ENCODE measurements at places on chromosomes 4 and X. TPM values are rescaled to one million over a fixed set of nuclear protein-coding genes. Genes with fewer than 3 reads are reported as not detected.
A peak's percentile ranks its signal among the peaks of the same experiment; 100 is the strongest.

The FREM3 gene
- 0.09 TPM for polyA plus RNA-seq

- no peak for DNase-seq
Measured at GRCh38 chr4:174383783-174384182, 100.1 kb downstream of the CEP44 start.

GRCh38 chr4:145936997-145937901 lies 1.4 kb downstream of the ZNF827 start:
- peak; percentile 67 for DNase-seq

DNA sequence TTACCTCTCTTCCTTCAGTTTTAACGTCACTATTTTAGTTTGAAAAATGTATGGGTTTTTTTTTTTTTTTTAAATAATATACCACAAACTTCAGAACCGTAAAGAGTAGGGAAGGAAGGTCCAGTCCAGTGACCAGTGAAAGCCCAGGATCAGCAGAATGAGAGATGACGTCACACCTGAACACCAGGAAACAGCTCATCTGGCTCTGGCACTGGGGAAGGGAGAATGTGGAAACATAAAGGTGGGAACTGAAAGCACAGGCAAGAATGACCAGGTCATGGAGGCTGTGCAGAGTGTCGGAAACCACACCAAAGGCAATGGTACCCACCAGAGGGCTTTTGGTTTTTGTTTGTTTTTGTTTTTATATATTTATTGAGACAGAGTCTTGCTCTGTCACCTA lies 141.2 kb downstream of the DHX15 start:
- no peak for DNase-seq

- no peak for DNase-seq
Measured at GRCh38 chrX:104469771-104470170, 96.2 kb upstream of the IL1RAPL2 start.

DNA sequence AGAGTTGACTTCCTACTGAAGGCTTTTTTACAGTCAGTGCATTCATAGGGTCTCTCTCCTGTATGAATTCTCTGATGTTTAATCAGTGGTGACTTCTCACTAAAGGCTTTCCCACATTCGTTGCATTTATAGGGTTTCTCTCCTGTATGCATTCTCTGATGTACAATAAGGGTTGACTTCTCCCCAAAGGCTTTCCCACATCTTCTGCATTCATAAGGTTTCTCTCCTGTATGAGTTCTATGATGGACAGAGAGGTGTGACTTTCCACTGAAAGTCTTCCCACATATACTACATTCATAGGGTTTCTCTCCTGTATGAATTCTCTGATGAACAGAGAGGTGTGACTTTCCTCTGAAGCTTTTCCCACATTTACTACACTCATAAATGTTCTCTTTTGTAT lies 45.2 kb downstream of the ZNF674 start:
- DNase-seq, result no peak
